ENCODE measurements at places on chromosomes 12 and 14. TPM values are rescaled to one million over a fixed set of nuclear protein-coding genes. Genes with fewer than 3 reads are reported as not detected.

The GEMIN2 gene
- total RNA-seq, result 9.4 TPM

The STAB2 gene
- total RNA-seq, result 1.4 TPM

The PTPRQ gene
- total RNA-seq, result 1.3 TPM

The SPIC gene
- total RNA-seq, result not detected

GRCh38 chr12:89884952-89885351 is 176.3 kb upstream of the ATP2B1 start:
- no peak for DNase-seq

DNA sequence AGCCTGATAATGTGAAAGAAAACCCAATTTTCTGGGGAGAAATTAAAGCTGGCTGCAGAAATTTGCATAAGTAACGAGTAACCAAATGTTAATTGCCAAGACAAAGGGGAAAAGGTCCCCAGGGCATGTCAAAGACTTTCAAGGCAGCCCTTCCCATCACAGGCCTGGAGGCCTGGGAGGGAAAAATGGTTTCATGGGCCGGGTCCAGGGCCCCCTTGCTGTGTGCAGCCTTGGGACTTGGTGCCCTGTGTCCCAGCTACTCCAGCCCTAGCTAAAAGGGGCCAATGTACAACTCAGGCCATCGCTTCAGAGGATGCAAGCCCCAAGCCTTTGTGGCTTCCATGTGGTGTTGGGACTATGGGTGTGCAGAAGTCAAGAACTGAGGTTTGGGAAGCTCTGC is 96.5 kb downstream of the PPP1R12A start:
- DNase-seq, result no peak

DNA sequence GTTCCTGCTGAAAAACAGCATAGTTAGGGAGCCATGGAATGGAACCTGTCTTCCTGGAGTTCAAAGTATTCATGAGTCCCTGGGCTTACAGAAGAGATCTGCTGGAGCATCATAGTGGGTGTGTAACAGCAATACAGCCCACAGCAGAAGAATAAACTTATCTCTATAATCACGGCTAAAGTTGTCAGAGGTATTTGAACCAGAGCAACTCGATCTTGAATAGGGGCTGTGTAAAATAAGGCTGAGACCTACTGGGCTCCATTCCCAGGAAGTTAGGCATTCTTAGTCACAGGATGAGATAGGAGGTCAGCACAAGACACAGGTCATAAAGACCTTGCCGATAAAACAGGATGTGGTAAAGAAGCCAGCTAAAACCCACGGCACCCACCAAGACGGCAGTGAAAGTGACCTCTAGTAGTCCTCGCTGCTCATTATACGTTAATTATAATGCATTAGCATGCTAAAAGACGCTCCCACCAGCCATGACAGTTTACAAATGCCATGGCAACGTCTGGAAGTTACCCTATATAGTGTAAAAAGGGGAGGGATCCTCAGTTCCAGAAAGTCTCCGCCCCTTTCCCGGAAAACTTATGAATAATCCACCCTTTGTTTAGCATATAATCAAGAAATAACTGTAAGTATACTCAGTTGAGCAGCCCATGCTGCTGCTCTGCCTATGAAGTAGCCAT is 223.4 kb downstream of the PCNX1 start:
- DNase-seq, result no peak

- DNase-seq, result no peak
Measured at GRCh38 chr12:4308334-4308950, 12.6 kb upstream of the TIGAR start.

GRCh38 chr12:40016980-40017379 is 88.9 kb downstream of the SLC2A13 start:
- no peak for DNase-seq

DNA sequence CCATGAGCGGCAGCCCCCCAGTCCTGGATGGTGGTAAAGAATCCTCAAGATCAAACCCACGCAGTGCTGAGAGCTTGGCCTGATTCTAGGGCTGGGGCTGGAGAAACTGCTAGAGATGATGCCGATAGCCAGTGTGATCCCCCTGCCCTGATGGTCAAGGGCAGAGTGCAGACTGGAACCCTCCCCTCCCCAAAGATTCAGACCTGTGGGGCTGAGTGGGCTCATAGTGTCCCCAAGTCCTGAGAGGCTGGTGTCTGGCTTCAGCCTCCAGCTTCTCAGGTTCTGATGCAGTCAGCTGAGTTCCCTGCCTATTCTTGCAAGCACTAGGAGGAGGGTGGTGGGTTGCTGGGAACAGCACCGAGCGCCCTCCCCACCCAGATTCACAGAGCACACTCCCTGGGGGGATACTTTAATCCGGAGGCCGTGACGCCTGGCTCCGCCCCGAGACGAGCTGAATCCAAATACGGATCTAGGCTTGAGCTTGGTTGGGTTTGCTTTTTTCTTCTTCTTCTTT is 11.9 kb downstream of the RHOF start:
- DNase-seq, result no peak

DNA sequence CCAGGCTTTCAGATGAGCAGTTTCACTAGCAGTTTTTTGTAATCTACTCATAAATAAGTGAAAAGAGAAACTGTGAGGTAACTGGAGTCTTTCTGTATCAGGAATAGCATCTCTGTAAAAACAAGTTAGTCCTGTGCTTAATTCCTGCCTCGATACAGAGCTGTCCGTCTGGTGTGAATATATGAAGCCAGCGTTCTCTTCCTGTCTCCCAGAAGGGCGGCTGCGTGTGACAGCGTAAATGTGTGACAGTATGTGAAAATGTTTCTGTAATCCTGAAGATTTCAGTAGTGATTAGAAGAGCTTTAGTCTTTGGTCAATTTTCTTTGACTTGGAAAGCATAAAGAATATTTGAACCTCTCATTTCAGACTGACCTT is 150.3 kb downstream of the FBXL14 start:
- DNase-seq, result no peak

- DNase-seq, result no peak
Measured at GRCh38 chr12:58745348-58746125, 174.8 kb downstream of the LRIG3 start.

DNA sequence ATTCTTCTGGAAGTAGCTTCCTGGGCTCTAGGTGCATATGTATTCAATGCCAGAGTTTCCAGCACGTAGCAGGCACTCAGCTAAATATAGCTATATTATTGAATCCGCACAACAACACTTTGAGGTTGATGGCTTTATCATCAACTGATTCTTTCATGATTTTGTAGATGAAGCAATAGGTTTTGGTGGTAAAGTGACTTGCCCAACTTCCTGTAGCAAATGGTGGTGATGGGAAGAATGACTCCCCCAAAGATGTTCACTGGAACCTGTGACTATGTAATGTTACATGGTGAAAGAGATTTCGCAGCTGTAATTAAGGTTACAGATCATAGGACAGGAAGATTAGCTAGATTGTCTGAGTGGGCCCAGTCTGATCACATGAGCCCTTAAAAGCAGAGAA is 3.2 kb downstream of the TDRD9 start:
- no peak for DNase-seq

- DNase-seq, result no peak
Measured at GRCh38 chr14:94486883-94487282, 10.9 kb upstream of the SERPINA9 start.

DNA sequence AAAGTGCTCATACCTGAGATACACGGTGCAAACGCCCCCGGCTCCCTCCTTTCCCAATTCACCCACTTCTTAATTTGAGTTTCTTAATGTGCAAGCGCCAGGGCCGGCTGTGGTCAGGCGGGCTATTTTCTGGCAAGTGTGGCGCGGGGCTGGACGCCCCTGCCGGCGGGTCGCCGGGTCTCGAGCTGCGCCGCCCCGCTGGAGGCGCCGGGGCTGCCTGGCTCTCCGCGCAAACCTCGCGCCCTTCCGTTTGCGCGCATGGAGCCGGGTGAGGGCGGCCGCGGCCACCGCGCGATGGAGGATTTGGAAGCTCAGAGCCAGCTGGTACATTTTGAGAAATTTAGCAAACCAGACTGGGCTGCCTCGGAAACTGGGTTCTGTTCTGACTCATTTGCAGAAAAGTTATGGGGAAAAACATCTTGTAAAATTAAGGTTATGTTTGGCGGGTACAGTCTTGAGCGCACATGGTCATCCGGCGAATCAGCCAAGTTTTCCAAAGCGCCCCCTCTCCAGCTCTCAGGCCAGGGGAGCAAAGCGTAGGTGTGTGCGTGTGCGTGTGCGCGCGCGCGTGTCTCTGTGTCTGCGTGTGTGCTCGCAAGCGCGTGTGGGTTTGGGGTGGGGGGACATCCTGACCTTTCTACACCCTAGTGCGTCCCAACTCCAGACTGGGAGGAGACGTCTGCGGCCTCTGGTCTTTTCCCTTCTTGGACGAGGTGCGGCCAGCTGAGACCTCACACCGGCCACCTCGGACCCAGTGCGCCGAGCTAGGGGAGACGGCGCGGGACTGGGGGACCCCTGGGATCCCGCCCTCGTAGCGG is 6.5 kb upstream of the OTX2 start:
- DNase-seq, result no peak

DNA sequence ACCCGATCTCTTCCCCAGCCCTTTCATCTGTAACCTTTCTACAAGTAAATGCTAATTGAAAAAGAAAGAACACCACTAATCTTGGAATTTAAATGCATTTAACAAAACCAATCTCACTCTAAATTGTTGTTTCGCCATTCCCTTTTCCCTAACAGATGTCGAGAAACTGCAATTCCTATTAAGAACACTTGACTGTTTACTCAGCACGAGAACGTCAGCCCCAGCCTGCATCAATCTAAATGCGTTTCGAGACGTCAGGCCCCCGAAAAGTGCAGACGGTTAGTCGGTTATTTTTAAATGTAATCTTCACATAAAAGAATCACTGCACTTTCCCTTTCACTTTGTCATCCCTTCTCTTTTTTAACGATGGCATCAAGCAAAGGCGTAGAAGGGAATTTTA is 837.6 kb downstream of the VRK1 start:
- no peak for DNase-seq

DNA sequence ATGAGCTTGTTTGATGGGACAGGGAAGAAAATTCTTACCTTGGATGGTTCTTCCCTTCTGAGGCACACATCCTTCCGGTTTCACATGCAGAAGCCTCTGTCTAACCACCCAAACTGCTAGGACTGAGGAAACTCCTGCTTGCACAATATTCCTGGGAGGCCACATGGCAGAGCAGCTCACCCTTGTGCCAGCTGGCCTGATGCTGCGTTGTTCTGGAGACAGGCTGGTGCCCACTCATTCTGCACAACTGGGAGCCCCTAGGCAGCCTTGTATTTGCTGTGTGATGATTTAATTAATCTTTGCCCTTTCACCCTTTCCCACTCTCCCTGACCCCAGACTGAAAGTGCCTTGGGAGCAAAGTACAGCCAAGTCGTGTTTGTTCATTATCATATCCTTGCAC is 130.8 kb downstream of the RTN1 start:
- DNase-seq, result no peak

DNA sequence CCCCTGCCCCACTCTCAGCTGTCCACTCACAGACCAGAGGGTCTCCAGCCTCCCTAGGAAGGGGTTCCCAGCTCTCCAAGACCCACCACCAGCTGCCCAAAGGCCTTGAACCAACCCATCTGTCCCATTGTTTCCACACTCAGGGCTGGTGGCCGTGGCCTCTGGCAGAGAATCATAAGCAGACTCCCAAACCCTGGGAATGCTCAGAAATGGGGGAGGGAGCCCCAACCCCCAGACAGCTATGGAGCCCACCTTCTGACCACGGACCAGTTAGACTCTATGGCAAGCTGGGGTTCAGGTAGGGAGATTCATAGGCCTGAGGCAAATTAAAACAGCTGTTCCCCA is 280.0 kb downstream of the DPF3 start:
- DNase-seq, result no peak

DNA sequence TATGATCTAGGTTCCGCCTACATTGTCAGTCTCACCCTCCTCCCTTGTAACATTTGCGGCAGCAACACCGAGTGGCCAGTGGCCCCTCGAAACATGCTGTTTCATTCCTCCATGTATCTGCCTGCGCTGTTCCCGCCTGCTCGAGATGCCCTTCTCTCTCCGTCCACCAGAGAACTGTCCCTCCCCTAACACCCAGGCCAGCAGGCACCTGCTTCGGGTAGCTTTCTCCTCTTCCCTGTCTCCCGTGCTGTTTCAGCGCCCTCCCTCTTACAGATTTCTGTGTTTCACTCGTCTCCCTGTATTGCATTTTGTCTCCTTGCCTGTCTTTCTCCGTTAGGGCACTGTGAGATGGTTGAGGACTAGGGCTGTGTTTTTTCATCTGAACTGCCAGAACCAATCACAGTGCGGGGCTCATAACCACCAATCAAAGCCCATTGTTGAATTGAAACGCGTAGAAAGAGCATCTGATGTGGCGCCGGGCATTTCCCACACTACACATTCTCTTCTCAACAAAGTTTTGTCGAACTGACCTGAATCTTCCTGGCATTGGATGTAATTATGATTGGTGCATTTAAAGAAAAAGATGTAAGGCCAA is 40.9 kb upstream of the ELK3 start:
- DNase-seq, result no peak

DNA sequence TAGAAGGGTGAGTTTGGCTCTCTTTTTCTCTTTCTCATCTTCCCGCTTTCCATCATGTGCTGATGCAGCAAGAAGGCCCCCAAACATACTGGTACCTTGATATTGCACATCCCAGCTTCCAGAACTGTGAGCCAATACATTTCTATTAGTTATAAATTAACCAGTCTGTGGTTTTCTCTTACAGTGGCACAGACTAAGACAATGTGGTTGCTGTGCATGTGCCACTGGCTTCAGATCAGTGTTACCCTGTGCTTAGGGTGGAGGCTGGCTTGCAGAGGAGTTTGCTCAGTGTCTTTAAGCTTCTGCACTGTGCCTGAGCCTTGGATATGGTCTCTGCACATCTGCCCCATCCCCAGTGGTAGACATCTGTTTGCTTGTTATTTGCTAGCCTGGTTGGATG is 5.5 kb downstream of the IFI27L2 start:
- DNase-seq, result peak; percentile 8

Measured in mucosa of gallbladder (tissue), 1 donor.